Testis (tissue), 5 donors: ENCODE measurements at places on chromosomes 16 and 17.

DNA sequence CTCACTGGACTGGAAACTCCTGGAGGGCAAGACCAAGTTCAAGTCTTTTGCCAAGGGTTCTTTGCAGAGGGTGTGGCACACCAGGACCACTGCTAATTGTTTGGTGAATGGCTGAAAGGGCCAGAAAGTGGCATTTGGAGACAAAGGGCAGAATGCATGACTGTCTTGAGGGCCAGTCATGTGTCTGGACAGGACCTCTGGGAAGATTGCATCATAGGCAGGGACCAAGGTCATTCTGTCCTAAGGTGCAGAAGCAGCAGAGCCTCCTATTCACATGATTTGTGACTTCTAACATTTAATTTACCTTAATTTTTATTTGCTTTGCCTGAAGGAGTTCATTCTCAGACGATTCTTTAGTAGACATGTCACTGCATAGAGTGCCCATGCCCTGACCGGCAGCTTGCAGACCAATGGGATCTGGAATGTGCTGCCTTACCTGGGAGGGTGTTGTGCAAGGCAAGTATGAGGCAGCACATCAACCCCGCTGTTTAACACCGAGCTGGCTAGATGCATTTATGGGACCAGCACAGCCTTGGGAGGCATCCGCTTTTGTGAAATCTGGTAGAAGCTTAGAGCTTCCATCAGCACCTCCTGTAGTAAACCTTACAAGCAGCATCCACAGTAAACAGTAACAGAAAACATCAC lies 62.3 kb upstream of the MAF start:
- no peak for DNase-seq

GRCh38 chr17:76198702-76199101 lies 41.6 kb downstream of the RNF157 start:
- DNase-seq, result no peak

DNA sequence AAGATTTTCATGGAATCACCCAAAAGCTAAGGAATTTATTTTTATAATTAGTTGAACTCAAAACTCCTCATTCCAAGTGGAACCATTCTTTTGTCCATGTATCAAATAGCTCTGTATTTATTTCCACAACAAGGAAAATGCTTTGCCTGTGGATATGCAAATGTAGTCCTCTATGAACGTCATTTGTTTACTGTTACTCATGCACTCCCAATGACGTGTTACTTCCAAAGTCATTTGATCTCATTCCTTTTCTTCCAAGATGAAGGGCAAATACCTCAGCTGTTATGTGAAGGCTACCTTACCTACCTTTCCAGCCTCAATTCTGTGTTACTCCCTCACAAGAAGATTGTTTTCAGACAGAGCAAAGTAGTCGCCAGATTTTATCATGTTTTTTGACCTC lies 83.7 kb downstream of the ITFG1 start:
- no peak for DNase-seq

- no peak for DNase-seq
Measured at GRCh38 chr16:48235058-48235555, 9.0 kb upstream of the LONP2 start.

- no peak for DNase-seq
Measured at GRCh38 chr17:2704031-2704889, 7.3 kb downstream of the CLUH start.

- peak; percentile 68 for DNase-seq
Measured at GRCh38 chr17:41792845-41793783, 6.6 kb upstream of the JUP start.

DNA sequence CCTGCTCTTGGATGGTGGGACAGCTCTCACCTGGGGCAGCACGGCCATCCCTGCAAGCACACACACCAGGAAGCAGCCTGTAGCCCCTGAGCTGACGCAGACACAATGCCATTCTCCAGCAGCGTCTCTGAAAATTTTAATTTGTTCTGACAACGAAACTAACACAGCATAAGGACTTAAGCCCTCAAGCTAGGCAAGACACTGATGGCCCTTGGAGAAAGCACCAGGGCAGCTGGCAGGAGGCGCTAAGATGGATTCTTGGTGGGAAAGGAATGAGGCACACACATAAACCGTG lies 2.7 kb upstream of the LIMD2 start:
- DNase-seq, result peak; percentile 1

GRCh38 chr17:59527931-59528330 lies 37.5 kb upstream of the DHX40 start:
- no peak for DNase-seq

DNA sequence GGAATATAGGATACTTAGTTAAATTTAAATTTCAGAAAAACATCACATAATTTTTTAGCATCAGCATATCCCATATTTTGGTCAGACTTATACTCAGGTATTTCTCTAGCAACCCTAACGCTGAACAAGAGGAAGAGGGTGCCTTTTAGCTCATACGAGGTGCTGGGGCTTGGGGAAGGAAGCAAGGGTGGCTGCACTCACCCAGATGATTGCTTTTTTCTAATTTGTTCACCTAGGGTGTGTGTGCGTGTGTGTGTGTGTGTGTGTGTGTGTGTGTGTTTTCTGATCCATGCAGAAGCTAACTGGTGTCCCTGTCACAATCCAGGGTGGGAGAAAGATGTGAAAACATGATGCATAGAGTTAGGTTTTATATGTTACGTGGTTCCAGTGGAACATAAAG lies 81.2 kb downstream of the WNT3 start:
- no peak for DNase-seq

DNA sequence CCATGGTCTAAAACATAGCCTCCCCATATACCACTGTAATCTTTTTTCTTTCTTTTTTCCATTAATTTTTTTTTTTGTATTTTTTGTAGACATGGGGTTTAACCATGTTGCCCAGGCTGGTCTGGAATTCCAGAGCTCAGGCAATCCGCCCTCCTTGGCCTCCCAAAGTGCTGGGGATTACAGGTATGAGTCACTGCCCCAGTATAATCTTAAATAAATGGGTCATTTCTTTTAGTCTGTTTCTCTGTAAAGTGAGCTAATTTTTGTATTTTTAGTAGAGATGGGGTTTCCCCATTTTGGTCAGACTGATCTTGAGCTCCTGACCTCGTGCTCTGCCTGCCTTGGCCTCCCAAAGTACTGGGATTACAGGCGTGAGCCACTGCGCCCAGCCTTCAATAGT lies 5.7 kb upstream of the NME1 start:
- no peak for DNase-seq

- DNase-seq, result no peak
Measured at GRCh38 chr17:3167574-3167973, 29.7 kb upstream of the OR1A2 start.
